ENCODE measurements at places on chromosomes 7 and 10. TPM values are rescaled to one million over a fixed set of nuclear protein-coding genes. Genes with fewer than 3 reads are reported as not detected.

DNA sequence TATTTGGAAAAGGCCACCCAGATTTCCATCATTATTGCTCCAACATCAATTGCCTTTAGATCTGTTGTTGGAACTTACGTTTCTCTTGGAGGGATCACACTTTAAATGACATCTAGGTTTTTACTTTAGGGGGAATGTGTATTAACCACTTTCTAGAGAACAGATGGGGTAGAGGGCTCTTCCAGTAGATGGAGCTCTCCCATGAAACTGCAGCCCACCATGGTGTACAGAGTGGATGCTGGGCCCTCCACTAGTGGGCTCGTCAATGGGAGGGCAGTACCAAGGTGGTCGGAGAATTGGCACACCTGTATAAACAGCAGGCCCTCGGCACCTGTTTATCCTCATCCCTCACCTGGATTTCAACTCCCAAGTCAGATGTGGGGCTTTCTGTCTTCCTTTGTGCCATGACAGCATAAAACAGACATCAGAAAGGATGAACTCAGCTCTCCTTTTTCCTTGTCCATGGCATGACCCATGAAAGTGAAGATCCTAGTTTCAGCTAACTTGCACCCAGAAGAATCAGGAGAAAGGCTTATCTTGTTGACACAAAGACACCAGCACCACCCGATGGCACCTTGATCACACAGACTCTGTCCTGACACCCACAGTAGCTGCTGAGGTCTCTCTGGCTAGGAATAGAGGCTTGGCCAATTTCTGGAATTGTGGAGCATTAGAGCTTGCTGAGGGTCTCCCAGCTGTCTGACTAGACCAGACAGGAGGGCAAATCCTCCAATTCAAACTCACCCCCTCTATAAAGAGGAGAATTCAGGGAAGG, 150.5 kb downstream of the CYP26A1 start:
- no peaks in the 10 kb centered on the region for H3K36me3 ChIP-seq
- DNase-seq = no peak
- no peaks in the 10 kb centered on the region for H3K4me1 ChIP-seq
- no peak overlapping the region for H3K27ac ChIP-seq
- no peaks in the 10 kb centered on the region for H3K27me3 ChIP-seq

GRCh38 chr7:79740076-79740475, 286.6 kb upstream of the MAGI2 start:
- H3K4me3 ChIP-seq = no peak overlapping the region
- H3K36me3 ChIP-seq = no peaks in the 10 kb centered on the region
- DNase-seq = no peak
- H3K27ac ChIP-seq = no peak overlapping the region
- H3K4me1 ChIP-seq = no peaks in the 10 kb centered on the region
- H3K27me3 ChIP-seq = no peaks in the 10 kb centered on the region

DNA sequence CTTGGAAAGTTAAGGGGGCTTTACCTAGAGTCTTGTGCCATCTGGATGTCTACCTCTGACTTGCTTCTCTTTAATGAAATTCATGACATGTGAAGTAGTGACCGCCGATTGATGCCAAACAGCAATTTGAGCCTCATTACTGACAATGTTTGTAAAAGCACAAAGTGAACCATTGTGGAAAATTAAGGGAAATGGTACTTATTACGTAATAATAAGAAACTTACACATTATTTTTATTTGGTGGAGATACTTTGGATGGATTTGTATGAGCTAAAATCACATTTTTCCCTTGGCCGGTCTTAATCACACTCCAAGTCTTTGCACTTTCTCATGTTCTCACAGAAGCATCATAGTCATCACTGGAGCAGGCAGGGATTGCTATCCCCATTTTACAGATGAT, 265.1 kb upstream of the KLF6 start:
- no peak overlapping the region for H3K27ac ChIP-seq
- no peak for DNase-seq
- no peaks in the 10 kb centered on the region for H3K36me3 ChIP-seq
- H3K27me3 ChIP-seq = no peaks in the 10 kb centered on the region
- no peak overlapping the region for H3K4me3 ChIP-seq
- H3K4me1 ChIP-seq = peaks cover 6% of the 10 kb centered on the region

Gene EIF5AL1
- total RNA-seq = 0.18 TPM

DNA sequence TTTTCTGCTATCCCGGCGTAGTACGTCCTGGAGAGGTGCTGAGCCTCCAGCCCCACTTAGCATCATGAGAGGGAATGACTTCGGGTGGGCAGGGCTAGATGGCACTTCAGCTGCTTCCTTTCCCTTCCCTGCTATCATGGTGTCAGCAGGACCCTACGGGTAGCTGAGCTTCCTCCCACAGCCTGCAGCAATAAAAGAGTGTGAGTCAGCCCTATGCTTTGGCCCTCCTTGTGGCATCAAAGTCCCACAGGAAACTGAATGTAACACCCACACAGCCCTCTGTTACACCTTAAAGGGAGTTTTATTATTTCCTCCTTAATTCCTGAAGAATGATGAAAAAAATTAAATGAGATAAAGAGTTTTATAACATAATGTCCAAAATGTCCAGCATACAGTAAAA, 458.1 kb downstream of the RPS24 start:
- no peaks in the 10 kb centered on the region for H3K36me3 ChIP-seq
- H3K27ac ChIP-seq = no peak overlapping the region
- DNase-seq = no peak
- H3K4me1 ChIP-seq = no peaks in the 10 kb centered on the region

DNA sequence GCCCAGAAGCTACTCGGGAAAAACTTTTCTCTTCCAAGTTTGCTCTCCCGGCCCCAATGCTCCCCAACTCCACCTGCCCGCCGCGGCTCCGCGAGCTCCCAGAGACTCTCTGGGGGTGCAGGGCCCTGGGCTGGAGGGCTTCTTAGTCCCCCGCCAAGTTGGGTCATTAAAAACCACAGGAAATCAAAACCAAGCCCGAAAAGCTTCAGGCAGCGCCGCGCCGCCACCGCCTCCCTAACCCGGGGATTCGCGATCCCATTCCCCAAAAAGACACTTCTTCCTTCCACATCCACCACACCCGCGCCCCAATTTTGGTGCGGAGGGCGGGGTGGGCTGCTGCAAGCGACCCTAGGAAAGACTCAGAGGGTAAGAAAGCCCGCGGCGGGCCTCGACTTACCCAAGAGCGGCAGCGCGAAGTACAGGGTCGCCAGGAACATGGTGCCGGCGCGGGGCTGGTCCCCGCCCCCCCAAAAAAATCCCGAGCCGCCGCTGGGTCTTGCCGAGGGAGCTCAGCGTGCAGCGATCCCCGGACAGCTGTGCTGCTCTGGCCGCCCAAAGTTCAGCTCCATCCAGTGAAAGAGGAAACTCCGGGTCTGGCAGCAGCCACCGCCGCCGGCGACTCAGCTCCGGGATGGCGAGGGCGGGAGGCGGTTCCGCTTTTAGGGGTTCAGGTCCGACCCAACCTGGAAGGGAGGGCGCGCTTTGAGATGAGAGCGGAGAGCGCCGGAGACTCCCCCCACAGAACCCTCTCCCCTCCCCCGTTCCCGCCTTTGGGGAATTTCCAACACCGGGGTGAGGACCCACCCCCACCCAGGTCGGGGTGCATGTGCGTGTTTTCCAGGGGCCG, 1.2 kb downstream of the GFRA1 start:
- peaks cover 15% of the 10 kb centered on the region for H3K27me3 ChIP-seq
- no peaks in the 10 kb centered on the region for H3K36me3 ChIP-seq
- H3K27ac ChIP-seq = no peak overlapping the region
- peak overlapping the region; percentile 71 for H3K4me3 ChIP-seq

DNA sequence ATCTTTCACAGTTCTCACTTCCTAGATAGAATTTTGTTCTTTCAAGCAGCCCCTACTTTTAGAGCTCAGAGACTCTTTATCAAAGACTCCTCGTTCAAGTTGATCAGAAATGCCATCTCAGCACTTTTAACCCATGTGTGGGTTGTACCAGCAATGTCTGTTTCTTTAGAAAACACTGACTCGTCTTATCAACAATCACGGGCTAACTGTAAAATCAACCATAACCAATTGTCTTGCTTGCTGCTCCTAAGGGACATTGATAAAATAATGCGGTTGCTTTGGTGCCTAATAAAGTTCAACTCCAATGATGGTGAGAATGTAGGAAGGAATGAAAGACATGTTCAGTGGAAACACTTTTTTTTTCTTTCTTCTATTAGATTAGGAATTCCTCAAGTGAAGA, 12.9 kb upstream of the CDK6 start:
- no peaks in the 10 kb centered on the region for H3K4me1 ChIP-seq
- no peaks in the 10 kb centered on the region for H3K36me3 ChIP-seq
- no peaks in the 10 kb centered on the region for H3K27me3 ChIP-seq
- no peak for DNase-seq

Gene HDAC9
- total RNA-seq = 21.9 TPM

Gene C1QL3
- 0.08 TPM for total RNA-seq

DNA sequence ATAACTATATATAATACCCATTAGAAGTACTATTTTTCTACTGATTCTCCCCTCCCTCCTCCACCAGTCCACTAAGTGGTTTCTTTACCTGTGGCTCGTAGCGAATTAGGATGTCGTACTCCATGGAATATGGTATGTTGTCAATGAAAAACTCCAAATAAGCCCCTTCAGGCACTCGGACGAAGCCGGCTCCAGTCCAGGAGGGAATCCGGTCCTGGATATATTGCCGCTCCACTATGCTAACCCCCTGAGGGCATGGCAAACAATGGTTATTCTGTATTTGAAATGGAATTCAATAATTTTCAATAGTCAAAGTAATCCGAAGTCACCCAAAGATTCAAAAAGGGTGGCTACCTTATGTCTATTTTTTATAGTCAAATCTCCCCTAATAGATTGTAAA, 40.1 kb downstream of the LAMB1 start:
- no peaks in the 10 kb centered on the region for H3K4me1 ChIP-seq
- no peaks in the 10 kb centered on the region for H3K27me3 ChIP-seq
- H3K36me3 ChIP-seq = peaks cover 25% of the 10 kb centered on the region
- DNase-seq = no peak
- no peak overlapping the region for H3K4me3 ChIP-seq

DNA sequence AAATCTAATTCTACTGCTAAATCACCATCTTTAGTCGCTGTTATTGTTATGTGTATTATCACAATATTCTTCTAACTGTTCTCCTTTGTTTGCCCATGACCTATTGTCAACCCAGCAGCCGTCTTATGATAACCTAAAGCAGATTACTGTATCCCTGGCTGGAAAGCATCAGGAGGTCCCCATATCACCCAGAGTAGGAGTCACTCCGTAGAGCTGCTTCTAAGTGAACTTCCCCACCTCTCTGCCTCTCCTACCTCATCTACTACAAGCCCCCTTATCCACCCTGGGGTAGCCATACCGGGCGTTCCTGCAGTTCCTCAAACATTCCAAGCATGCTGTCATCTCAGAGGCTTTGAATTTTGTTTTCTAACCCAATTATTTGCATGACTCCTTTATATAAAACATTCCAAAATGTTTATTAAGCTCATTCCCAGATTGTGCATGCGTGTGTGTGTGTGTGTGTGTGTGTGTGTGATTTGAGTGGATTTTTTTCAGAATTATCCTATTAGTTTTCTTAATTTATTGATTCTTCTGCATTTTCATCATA, 39.7 kb downstream of the POU6F2 start:
- H3K27me3 ChIP-seq = no peaks in the 10 kb centered on the region
- DNase-seq = no peak
- no peaks in the 10 kb centered on the region for H3K36me3 ChIP-seq
- no peaks in the 10 kb centered on the region for H3K4me1 ChIP-seq

Gene NPSR1
- not detected for total RNA-seq

DNA sequence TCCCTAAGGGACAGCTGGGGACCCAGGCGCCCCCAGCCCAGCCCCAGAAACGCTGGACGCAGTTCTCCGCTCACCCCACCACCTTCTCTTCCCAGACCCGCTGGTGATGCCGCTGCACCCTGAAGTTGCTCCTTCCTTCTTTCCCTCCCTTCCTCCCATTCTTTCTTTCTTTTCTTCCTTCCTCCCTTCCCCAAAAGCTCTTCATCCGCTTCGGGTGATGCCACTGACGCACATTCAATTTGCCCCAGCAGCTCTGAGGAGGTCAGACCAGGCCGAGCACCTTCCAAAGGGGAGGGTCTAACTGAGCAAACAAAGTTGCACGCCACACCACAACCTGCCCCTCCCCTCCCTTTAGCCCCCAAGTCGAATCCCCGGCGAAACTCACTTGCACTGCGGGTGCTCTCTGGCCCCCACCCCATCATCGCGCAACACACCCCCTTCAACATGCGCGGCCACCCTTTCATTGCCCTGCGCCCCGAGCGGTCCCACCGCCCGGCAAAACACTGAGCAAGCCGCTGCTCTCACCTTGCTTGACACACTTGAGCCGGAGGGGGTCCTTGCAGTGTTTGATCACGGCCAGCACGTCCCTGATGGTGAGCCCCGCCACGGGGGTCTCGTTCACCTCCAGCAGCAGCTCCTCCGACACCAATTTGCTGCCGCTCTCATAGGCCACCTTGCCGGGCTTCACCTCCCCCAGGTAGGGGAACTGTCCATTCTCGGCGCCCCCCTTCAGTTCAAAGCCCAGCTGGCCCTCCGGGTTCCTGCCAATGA, 787 bp downstream of the MAGI2 start:
- DNase-seq = peak; percentile 48
- no peaks in the 10 kb centered on the region for H3K36me3 ChIP-seq
- H3K27ac ChIP-seq = peak overlapping the region; percentile 75
- H3K27me3 ChIP-seq = no peaks in the 10 kb centered on the region
- no peaks in the 10 kb centered on the region for H3K4me1 ChIP-seq

Gene SUFU
- total RNA-seq = 4.8 TPM

DNA sequence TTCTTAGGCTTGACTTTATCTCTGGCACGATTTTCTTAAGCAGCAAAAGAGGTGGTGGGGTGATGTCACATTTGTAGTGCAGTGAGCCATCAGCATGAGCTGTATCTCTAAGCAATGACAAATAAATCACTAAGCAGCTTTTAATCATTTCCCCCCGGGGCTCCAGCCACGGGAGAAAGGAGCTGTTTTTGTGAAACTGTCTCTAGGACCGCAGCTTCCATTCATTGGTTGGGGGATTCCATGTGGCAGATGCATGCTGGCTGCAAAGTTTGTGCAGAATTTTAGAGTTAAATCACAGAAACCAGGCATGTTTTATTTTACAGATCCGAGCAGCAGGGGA, 464 bp downstream of the KIAA1217 start:
- no peaks in the 10 kb centered on the region for H3K27me3 ChIP-seq
- peak; percentile 30 for DNase-seq
- H3K4me1 ChIP-seq = peaks cover 60% of the 10 kb centered on the region

GRCh38 chr10:84256510-84257342, 11.9 kb downstream of the RGR start:
- H3K4me3 ChIP-seq = no peak overlapping the region
- no peaks in the 10 kb centered on the region for H3K36me3 ChIP-seq
- H3K4me1 ChIP-seq = no peaks in the 10 kb centered on the region
- no peak overlapping the region for H3K27ac ChIP-seq
- peak; percentile 50 for DNase-seq

DNA sequence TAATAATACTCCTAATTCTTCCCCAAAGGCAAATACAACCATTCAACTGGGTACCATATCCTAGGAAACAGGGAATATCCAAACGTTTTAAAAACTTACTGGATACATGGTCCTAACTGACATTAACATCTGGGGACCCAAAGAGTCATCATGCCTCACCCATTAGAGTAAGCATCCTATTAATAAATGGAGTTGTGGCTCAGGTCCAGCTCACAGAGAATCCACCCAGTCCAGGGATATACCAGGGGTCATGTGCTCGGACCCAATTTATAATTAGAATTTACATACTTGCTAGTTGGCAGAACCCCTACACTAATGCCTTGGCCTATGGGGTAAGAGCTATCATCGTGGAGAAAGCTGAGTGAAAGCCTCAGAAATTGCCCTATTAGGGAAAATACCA, 670.0 kb downstream of the XPNPEP1 start:
- H3K4me3 ChIP-seq = no peak overlapping the region
- no peak for DNase-seq
- H3K27me3 ChIP-seq = no peaks in the 10 kb centered on the region
- H3K27ac ChIP-seq = no peak overlapping the region
- no peaks in the 10 kb centered on the region for H3K36me3 ChIP-seq
